Nucleus accumbens (tissue), 56 donors: ENCODE measurements at places on chromosomes 1 and 21.

DNA sequence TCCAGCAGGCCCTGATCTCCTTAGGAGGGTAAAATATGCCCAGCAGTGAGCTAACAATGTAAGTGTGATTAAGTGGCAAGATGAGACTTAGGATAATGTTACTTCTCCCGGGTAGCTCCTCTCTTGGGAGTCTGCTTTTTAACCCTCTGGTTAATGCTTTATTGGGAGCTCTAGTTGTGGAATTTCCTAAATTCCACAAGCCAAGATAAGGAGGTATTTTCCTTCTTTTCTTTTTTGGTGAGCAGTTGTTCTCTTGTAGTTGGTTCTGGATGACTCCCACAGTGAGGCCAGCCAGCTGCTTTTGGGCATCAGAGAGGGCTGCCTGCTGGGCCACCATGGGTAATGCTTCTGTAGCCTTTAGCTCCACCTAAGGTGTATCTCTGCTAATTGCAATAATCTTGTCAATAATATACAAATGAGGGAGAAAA lies 19.3 kb downstream of the C1orf52 start:
- DNase-seq: no peak

DNA sequence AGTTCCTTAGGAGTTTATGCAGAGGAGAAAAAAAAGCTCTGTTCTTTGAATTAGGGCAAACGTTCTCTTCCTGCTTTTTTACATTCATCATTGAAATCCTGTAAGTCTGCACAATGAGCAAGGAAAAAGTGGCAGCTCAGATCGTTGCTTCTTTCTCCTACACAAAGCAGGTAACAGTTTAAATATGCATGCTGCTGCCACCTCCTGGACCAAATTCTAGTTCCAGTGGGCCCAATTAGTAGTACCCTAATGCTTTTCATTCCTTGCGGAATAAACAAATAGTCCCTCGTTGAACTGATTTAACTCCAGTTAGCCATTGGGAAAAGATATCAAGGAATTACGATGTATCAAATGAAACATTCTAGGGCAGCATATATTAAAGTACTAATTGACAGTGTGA lies 20.1 kb downstream of the YTHDF2 start:
- DNase-seq: no peak

GRCh38 chr1:51276286-51276685 lies 40.2 kb downstream of the RNF11 start:
- DNase-seq: no peak

DNA sequence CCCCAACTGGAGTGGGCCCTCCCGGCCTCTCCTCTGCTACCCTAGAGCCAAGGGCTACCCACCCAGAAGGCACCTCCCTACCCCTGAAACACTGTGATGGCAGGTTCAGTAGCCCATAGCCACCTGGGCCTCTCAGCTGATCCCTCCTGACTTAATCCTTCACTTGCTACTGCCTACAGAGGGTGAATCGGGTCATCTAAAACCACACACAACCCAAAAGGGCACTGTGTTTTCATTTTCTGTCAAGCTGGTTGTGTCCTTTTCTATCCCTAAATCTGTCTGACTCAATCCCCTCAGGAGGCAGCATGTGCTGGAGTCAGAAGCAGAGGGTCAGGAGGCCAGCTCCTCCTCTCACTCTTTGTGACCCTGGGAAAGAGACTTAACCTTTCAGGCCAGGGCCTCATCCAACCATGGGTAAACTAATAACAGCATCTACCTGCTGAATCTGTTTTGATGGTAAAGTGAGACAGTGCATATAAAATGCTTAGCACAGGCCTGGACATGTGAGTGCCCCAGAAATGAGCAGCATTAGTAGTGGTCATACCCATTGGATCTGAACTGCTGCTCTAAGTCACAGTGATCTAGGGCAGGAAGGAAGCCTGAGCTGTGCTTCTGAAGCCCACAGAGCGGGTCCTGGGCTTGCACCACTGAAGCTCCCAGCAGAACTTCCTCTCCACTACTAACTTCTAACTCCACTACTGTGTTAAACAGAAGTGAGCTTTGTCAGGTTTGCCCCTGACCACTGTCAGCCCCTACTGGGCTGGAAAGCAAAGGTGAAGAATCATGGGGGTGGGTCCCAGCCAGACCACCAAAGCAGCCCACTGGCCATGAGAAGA lies 11.0 kb downstream of the PMVK start:
- DNase-seq: no peak

DNA sequence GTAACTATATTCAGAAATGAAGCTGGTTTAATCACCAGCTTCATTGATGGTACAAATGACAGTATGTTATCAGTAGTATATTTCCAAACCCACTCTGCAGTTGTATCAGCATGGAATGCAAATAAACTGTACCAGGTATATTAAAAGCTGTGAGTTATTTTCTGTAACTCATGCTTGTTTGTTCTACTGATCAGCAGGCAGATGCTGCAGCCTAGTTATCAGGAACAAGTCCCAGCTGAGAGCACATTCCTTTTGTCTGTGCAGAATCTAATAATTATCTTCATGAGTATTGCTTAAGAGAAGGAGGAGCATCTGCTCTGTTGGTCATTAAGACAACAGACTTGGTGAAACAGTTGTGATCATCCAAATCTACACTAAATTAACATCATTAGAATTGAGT lies 1331.1 kb downstream of the MRPL39 start:
- DNase-seq: no peak

GRCh38 chr1:57112148-57112547 lies 146.3 kb upstream of the C8B start:
- DNase-seq: no peak

DNA sequence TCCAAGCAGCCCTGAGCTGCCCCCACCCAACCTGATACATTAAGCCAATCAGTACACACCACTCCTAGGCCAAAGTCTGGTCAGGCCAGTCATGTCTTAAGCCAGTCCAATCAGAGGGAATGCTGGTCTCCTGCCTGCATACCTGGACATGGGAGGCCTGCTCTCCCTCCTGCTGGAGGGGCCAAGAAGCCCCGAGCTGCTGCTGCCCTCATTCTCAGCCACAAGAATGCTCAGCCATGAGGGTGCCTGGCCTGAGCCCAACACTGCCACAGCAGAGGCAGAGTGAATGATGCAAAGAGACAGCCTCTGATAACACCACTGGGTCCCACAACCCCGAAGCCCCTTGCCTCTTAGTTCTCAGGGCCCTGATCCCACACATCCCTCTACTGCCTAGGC lies 23.0 kb downstream of the CHD5 start:
- no peak for DNase-seq

DNA sequence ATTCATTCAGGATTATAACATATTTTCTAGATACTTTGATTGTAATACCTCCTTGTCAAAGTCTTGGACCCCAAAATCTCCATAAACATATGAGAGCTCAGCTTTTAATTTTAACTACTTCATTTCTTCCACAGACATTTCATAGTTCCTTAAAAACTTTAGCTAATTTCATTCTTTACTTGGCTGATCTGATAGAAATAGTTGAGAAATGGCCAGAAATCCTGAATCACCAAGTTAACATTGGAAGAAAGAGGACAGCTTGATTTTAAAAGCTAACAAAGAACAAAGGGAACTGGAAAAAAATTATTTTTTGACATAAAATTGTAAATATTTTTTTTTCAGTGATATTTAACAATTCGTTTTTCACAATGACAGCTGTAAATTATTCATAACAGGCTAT lies 216.5 kb downstream of the NTNG1 start:
- no peak for DNase-seq

DNA sequence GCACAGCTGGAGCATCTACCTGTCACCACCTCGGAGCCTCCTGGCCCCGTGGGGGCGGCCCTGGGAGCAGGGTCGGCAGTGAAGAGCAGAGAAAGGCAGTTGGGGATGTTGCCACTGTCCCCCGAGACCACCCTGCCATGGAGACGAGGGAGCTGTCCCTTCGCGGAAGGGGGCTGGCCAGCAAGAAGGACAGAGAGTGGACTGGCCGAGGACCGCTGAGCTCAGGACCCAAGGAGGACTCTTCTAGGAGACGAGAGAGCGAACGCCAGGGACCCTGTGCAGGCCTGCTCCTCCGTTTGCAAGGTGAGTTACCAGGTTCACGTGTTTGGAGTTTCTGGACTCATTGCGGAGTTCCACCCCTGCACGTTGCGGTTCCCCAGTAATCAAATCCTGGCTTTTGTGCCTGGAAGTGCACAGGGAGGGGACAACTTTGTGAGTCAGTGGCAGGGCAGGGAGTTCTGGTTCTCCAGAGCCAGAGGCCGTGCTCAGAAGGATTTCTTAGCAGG lies 5.6 kb upstream of the POFUT2 start:
- no peak for DNase-seq

DNA sequence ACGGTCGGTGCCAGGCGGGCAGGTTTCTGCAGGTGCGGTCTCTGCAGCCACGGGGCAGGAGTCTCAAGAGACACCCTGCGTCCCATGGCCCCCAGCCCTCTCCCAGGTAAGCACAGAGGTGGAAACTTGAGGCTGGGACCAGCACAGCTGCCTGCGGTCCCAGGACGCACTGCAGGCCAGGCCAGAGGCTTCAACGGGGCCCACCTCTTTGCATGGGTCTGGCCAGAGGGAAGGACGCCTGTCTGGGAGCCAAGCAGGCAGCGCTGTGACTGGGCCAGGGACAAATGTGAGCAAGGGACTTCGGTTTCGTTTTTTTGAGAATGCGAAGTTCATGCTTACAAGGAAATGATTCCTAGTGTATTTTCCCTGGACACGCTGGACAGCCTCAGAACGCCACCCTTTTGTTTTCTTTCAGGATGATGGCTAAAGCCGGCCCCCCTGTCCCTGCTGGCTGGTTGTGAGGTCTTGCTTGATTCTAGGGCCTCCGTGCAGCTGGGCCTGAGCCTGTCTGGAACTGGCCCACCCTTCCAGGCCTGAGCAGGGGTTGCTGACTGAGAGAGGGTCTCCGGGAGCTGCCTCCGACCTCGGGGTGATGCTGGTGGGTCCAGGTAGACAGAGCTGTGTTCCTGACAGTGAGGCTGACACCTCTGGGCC lies 38.3 kb downstream of the MORN1 start:
- no peak for DNase-seq

GRCh38 chr1:34840426-34840825 lies 19.1 kb downstream of the SMIM12 start:
- DNase-seq: no peak

DNA sequence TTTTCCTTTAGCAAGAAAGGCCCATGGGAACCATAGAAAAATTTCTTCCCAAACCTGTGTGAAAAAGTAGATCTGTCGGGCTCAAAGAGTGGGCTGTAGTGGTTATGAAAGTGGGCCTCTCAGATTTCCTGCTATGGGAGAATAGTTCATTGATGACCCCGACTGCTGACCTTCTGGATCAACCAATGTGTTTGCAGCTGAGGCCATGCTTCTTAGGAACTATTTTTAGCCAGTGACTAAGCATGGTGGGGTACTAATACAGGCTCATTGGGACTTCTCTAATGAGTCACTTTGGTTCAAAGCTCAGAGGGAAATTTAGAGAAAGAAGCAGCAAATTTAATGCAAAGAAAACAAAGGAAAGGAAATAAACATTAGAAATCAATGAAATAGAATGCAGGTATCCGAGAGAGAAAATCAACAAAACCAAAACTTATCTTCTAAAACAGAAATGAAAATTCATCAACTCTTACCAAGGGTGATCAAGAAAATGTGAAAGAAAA lies 12.6 kb upstream of the PSMA5 start:
- no peak for DNase-seq

DNA sequence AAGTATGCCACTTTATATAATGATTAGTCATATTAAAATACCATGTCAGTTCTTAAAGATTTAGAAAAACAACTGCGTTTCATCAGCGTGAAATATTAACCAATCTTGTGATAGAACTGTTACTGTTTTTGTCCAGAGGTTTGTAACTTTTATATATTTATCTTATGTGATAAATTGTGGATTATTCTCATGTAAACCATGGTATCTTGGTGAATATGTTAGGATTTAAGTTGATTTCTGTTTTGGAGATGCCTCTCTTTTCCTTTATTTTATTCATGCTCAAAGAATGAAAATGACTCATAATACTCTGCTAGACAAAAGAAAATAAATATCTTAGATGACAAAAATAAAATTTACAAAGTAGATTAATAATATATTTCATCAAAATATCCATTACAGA lies 88.4 kb downstream of the ADGRL4 start:
- no peak for DNase-seq

DNA sequence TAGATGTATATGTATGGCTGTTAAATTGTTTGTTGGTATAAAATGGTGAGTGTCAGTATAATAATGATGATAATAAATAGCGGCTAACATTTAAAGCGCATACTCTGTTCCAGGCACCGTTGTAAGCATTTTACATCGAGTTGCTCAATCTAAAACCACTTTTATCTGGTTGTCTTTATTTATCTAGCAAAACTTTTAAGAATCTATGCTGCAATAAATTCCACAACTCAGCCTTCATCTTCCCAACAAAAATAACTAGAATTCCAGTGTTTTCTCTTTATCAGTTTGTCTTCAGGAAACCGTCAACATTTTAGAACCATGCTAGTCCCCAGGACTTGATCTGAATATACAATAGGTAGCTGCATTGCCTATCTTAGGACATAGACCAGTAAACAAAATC lies 19.3 kb upstream of the SLC16A1 start:
- no peak for DNase-seq

DNA sequence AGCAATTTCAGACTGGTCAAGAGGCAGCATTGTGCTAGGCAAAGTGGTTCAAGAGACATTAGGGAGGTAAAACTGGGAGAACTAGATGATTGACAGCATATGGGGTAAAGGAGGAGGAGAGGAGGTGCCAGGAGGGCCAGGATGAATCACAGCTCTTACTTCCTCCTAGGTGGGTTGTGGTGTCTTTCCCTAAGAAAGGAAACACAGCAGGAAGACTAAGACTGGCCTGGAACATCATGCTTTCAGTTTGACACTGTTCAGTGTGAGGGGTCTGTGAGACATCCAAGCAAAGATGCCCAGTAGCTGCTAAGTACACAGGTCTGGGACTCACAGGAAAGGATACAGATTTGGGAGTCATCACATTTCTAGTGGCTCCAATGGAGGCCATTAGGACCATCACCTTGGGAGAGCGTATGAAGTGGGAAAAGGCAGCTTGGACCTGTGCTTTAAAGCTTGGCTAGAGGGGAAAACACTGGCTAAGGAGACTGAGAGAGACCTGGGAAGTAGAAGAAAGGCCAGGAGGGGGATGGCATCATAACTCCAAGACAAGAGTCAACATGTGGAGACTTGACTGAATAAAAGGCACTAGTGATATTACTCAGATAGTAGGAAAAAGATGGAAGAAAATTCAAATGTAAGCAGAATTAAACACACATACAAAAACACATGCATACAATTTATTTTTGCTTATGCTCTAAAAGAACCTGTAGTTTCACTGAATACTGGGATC lies 17.3 kb downstream of the CD58 start:
- no peak for DNase-seq

- no peak for DNase-seq
These were observed 33.9 kb upstream of the POU2F1 start for GRCh38 chr1:167186771-167187170.

DNA sequence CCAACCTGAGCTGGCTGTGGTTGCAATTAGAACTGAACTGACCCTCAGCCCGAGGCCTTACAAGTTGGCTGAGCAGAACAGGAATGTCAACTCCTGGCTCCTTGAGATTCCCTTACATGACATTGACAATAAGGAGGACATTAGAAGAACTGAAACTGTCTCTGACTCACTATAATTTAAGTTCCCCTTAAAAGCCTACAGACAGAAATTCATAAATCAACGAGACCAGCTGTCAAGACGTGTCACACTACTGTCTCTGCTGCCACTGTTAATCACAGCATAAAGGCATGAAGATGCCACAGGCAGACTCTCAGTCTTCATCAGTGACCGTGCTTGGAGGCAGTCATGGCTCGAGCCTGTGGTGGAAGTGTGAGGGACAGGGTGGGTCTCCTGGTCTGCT lies 168.8 kb downstream of the GABPA start:
- no peak for DNase-seq
